ENCODE measurements at places on chromosomes 12 and 14.

DNA sequence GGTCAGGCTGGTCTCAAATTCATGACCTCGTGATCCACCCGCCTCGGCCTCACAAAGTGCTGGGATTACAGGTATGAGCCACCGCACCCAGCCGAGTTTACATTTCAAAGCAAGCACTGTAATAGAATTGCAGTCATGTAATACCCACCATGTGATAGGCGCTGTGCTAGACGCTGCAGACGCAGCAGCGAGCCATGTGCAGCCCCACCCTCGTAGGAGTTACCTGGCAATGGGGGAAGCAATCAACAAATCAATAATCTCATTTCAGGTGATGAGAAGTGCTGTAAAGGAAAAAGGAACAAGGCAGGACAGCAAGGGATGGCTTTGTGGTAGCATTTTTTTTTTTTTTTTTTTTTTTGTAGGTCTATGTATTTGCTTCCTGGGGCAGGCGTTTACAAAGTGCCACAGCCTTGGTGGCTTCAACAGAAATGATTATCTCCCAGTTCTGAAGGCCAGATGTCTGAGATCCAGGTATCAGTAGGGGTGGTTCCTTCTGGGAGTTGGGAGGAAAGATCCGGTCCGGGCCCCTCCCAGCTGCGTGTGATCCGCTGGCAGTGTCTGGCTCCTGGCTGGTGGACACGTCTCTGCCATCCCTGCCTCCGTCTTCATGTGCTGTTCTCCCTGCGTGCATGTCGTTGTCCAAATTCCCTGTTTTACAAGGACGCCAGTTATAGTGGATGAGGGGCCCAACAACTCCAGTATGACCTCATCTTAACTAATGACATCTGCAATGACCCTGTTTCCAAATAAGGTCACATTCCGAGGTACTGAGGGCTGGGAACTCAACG is 72.8 kb downstream of the TNFAIP2 start:
- no peak for DNase-seq

DNA sequence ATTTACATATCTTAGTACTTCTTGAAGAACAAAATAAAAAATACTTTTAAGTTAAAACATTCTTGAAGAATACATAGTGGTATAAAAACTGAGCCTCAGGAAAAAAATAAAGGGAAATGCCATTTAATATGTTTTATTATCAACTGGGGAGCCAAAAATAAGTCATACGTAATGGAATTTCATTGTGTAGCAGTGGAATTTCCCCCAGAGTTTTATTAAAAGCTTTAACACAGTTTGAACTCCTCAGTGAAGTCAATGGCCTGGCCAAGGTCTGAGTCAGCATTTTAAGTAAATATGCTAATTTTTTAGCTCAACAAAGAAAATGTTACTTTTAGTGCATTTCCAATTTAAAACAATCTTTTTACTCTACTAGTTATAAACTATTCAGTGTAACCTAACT is 350.1 kb upstream of the ATP2B1 start:
- peak; percentile 95 for DNase-seq

GRCh38 chr14:57352396-57353170 is 37.8 kb upstream of the NAA30 start:
- DNase-seq: no peak

GRCh38 chr12:86230516-86231146 is 25.6 kb downstream of the MGAT4C start:
- no peak for DNase-seq

- DNase-seq: no peak
Measured at GRCh38 chr14:94656043-94656442, 43.9 kb downstream of the SERPINA3 start.

- DNase-seq: no peak
Measured at GRCh38 chr14:62497708-62498107, 547.5 kb downstream of the KCNH5 start.

DNA sequence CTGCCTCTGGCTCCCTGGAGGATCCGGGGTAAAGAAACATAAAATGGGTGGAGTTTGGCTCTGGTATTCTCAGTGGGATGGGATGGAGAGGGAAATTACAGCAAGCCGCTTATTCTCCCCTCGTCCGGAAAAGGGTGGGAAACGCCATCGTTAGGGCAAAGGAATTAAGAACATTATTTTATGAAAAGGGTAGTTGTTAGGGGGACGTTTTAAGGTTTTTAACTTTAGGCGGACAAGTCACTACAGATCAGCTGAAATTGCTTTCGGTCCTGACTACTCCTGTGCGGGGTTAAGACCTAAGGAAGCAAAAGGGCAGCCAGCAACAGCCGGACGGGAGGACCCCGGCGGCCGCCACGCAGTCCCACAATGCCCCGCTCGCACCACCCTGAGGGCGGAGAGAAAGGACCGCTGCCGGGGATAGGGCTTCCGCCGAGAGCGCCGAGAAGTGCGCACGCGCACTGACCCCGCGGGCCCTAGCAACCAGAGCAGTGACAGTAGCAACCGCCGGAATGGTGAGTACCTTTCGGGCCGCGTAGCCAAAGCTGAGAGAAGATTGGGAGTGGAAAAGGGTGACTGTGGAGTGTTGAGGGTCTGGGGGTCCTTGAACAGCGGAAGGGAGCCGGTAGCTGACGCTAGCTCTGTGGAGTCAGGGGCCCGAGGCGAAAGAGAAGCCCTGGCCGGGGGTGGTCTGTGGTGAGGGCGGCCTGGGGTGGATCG is at the start of gene DNAL1:
Gene DNAL1, plus strand, starts transcription at position 456 of the 717 bp plus-strand sequence. Its CDS starts 54 bp downstream, at position 510.
- peak; percentile 97 for DNase-seq

GRCh38 chr14:55846826-55847446 is 266.9 kb downstream of the KTN1 start:
- peak; percentile 72 for DNase-seq

DNA sequence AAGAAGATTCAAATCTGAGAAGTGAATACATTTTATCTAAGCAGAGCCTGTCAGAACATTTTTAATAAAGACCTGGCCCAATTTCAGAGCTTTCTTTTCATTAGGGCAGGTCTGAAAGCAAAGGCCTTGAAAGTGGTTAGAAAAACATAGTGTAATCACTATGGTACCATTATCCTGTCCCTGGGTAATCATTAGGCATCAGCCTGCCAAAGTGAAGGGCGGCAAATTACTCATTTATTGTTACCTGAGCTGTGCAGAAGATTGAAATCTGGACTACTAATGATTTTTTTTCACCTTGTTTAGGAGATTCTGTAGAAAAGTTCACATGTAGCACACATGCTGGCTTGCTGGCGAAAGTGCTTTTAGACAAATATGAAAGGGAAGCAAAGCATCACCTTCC is 92.6 kb upstream of the PRKD1 start:
- no peak for DNase-seq

GRCh38 chr12:52634266-52635056 is 16.1 kb upstream of the KRT73 start:
- peak; percentile 74 for DNase-seq

GRCh38 chr12:12819221-12819620 is 6.1 kb downstream of the DDX47 start:
- no peak for DNase-seq

- DNase-seq: no peak
Measured at GRCh38 chr12:116287842-116288301, 10.4 kb upstream of the MED13L start.

GRCh38 chr14:71236487-71236886 is 329.2 kb downstream of the PCNX1 start:
- peak; percentile 40 for DNase-seq

DNA sequence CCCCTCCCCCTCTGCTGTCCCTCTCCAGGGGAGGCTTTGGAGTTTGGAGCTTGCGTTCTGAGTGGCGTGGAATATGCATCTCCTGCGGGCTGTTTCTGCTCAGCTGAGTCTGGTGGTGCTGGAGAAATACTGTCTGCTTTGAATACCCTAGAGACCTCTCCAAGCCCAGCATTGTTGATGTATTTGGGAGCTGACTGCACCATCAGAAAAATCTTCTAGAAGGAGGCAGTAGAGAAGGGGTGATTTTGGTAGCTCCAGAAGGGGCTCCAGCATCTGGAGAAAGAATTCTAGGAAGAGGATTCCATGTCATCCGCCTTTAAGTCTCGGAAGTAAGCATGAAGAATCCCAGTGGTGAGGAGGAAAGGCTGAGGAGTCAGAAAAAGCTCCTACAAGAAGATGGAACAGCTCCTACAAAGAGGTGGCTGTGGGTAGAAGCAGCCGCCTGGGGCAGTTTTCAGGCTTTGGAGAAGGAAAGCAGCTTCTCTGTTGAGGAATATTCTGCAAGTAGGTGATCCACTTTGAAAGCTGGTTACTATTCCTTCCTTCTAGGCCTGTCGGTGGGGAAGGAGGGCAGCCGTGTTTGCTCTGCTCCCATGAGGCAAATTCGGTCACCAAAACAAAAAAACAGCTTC is 9.7 kb downstream of the MLXIP start:
- DNase-seq: no peak

GRCh38 chr12:58711974-58712373 is 208.3 kb downstream of the LRIG3 start:
- no peak for DNase-seq

- DNase-seq: no peak
Measured at GRCh38 chr12:38728894-38729293, 176.5 kb downstream of the CPNE8 start.

- DNase-seq: peak; percentile 95
Measured at GRCh38 chr12:13100882-13101769, 2.3 kb downstream of the GSG1 start.

- DNase-seq: peak; percentile 63
Measured at GRCh38 chr14:88188745-88189416, 134.2 kb downstream of the KCNK10 start.

- no peak for DNase-seq
Measured at GRCh38 chr12:2393016-2393415, 340.2 kb downstream of the CACNA1C start.

DNA sequence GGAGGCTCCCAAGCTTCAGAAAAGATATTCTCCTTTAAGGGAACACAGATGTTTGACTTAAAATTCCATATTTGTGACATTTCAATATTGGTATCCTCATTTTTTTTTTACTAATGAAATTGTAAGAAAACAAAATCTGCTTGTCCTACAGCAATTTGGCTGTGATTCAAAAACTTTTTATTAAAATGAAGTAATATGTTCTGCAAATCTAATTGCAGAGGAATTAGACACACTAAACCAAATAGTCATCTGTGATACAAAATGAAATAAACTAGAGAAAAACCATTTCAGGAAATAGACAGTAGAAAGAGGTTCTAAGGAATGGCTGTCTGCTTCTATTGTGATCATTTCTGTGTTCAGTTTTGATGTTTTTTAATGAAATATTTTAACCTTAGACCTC is 50.1 kb upstream of the HIF1A start:
- DNase-seq: no peak

DNA sequence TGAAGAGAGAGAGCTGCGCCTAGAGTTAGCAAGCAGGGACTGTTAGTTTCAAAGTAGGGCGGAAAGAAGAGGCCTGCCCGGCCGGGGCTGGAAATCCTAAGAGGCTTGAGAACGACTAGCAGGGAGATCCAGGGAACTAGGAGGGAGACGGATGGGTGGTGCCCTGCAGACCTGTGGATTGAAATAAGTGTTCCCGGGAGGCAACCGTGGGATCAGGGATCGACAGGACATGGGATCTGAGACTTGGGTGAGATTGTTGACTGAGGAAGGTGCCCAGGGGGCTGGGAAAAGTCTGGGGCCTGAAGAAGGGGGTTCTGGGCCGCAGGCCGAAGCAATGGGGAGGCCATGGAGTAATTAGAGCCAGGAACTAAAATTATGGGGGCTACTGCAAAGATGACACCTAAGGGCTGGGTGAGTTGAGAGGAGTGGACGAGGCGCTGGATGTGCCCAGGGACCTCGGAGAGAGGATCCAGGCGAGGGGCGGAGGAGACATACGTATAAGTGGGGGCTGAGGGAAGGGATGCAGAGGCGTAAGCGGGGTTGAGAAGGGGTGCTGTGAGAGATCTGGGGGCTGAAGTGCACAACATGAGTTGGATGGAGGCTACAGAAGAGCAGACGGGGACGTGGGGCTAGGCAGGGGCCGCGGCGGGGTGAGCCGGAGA is 635 bp downstream of the LTA4H start:
- peak; percentile 33 for DNase-seq

DNA sequence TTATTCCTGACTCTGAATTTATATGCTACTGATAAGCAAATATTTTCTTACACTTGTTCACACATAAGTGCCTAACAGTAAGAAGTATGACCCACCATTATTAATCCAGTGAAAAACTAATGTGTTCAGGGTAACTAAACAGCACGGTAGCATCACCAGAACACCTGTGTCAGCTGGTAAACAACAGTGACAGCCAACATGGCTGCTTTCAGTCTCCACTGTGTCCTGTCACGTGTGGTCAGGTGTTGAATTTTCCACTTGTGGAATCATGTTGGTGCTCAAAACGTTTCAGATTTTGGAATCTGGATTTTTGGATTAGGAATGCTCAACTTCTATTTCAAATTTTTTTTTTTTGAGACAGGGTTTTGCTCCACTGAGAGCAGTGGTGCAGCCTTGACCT is 14.3 kb upstream of the ATP23 start:
- DNase-seq: no peak

DNA sequence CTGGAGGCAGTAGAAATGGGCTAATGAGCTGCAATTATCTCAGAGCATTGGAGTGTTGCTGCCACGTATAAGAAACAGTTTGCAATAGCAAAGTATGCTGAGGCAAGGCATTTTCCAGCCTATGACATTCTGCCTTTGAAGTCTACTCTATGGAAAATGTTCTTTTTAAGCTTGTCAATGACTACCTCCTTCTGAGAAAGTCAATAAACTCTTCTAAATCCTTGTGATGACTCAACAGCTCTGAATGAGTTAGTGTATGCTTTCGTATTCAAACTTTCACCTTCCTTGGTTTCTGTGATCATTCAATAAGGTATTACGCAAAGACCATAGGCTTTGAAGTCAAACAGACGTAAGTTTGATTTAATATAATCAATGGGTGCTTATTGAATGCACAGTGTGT is 111.2 kb downstream of the CAPZA3 start:
- DNase-seq: no peak

- DNase-seq: no peak
Measured at GRCh38 chr14:75757644-75758402, 96.8 kb downstream of the TTLL5 start.

GRCh38 chr14:58718226-58719205 is 80.8 kb downstream of the DACT1 start:
- peak; percentile 65 for DNase-seq

DNA sequence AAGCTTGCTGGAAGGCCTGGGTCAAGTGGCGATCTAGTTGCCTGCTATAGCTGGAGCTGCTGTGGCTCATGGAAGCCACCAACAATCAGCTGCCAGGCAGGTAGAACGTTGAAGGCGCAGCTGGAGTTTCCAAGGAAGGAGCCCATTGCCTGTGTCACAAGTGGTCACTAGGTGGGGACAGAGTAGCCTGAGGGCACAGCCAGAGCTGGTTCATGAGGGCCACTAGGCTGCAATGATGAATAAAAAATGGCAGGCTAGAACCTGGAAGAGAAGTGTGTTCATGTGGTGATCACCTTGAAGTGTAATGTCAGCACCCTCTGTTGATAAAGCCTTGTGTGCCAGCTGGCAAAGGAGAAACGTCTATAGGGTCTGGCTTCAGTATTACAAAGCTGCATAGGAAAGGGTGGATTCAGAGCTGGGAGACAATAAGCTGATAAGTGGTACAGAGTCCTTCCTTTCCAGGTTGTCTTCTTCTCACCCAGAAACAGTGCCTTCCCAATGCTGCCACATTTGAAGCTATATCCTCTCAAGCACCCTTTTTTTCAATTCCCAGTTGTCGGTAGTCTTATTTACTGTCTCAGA is 165.8 kb downstream of the EMP1 start:
- DNase-seq: peak; percentile 33

Measured in muscle of leg (tissue), 16 donors.